ENCODE measurements at places on chromosomes 6 and 20. TPM values are rescaled to one million over a fixed set of nuclear protein-coding genes. Genes with fewer than 3 reads are reported as not detected.

The ACSS1 gene
- 52.1 TPM for total RNA-seq

The EBF4 gene
- total RNA-seq, result 14.5 TPM

The LY6G5B gene
- total RNA-seq, result 9.3 TPM

The DNAH8 gene
- not detected for total RNA-seq

The TGM3 gene
- 1.1 TPM for total RNA-seq

The PLN gene
- total RNA-seq, result 492 TPM

The COL9A3 gene
- total RNA-seq, result 9.0 TPM

The ANGPT4 gene
- total RNA-seq, result 0.15 TPM

The CDH22 gene
- total RNA-seq, result not detected

The ZNF334 gene
- total RNA-seq, result 6.5 TPM

The NDRG3 gene
- 22.3 TPM for total RNA-seq

The SLC35D3 gene
- total RNA-seq, result 0.12 TPM

The ARHGAP40 gene
- not detected for total RNA-seq

The FAM209A gene
- total RNA-seq, result not detected

The NKX2-2 gene
- total RNA-seq, result not detected

The SLC22A7 gene
- total RNA-seq, result not detected

The MCHR2 gene
- total RNA-seq, result not detected

The PM20D2 gene
- 36.3 TPM for total RNA-seq

The DEFB124 gene
- not detected for total RNA-seq

The OR2H1 gene
- total RNA-seq, result not detected

The BNIP5 gene
- not detected for total RNA-seq

The PPP1R18 gene
- total RNA-seq, result 65.8 TPM

The GATA5 gene
- 1.6 TPM for total RNA-seq

The SLC22A1 gene
- total RNA-seq, result 0.67 TPM

The PLAGL1 gene
- total RNA-seq, result 13.2 TPM

The SSTR4 gene
- total RNA-seq, result 0.58 TPM

The ALDH8A1 gene
- total RNA-seq, result 1.2 TPM

The PPP1R16B gene
- total RNA-seq, result 5.6 TPM

The UBE2J1 gene
- 42.9 TPM for total RNA-seq

The RSPO4 gene
- total RNA-seq, result 0.27 TPM

The TMEM200A gene
- 0.46 TPM for total RNA-seq

The HSF2 gene
- 24.9 TPM for total RNA-seq

The EDN3 gene
- total RNA-seq, result 9.7 TPM

The PXDC1 gene
- total RNA-seq, result 78.3 TPM

The SIRPD gene
- total RNA-seq, result 0.27 TPM

The SLC29A1 gene
- total RNA-seq, result 281 TPM

The PHACTR1 gene
- 0.20 TPM for total RNA-seq

Data from gastroesophageal sphincter (tissue), 4 donors.